GM12878 (cell line): ENCODE measurements at places on chromosomes 2 and 18.

DNA sequence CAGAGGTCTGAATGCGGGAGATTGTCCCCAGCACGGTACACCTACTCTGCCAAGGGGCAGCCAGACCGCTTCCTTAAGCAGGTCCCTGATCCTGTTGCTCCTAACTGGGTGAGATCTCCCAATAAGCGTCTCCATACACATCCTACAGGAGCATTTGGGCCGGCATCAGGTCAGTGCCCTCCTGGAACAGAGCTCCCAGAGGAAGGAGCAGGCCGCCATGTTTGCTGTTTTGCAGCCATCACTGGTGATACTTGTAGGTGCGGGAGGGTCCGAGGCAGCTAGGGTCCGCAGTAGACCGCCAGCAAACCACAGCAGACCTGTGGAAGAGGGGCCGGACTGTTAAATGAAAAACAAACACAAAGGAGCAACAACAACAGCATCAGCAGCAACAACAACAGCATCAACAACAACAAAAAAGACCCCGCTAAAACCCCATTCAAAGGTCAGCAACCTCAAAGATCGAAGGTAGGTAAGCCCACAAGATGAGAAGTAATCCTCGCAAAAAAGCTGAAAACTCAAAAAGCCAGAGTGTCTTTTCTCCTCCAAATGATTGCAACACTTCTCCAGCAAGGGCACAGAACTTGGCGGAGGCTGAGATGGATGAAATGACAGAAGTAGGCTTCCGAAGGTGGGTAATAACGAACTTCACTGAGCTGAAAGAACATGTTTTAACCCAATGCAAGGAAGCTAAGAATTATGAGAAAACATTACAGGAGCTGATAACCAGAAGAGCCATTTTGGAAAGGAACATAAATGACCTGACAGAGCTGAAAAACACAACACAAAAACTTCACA lies 79.0 kb upstream of the CDH7 start:
- DNase-seq: no peak

GRCh38 chr2:61978522-61978921 lies 73.0 kb downstream of the COMMD1 start:
- DNase-seq: peak; percentile 45

GRCh38 chr2:69986691-69987090 lies 25.3 kb upstream of the ASPRV1 start:
- no peak for DNase-seq

GRCh38 chr2:24594283-24594682 lies 103.2 kb downstream of the NCOA1 start:
- DNase-seq: no peak

DNA sequence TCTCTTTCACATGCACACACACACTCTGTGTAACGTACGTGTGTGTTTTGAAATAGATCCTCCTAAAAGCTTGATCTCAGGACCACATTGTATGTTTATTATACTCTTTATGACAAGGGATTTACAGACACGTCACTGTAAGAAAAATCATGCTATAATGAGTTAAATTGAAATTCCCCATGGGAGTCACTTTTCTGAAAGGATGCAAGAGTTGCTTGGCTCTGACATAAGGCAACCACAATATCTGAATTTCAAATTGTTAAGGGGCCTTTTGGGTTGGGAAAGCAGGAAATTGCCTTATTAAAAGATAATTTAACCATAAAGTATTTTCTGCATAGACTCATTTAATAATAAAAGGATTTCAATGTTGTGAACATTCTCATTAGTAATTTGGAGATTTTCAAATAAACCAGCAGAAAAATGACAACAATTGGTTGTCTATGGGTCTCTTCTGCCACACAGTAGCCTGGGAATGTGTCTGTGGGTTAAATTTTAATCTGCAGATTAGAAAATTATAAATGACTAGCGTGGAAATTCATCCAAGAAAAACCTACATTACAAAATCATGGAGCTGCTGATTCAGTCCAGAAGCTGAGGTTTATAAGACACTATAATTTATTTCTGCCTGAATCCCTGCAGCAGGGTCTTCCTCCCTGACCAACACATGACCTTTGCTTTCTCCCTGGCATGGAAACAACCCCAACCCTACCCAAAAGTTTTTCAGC lies 75.9 kb upstream of the PID1 start:
- no peak for DNase-seq

DNA sequence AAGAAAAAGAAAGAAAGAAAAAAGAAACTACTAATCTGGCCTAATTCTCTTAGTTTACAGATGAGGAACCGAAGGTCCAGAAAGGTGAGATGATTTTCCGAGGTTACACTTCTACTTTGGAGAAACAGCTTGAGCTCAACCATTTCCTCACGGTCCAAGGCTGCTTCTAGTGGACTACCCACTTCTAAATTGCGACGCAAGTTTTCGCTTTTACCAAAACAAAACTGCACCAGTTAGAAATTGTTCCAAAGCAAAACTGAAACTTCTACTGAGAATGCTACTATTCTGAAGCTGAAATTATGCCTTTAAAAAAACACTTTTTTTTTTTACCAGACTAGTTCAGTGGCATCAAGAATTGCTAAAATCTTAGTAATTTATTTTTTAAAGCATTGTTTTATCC lies 101.6 kb downstream of the INO80D start:
- DNase-seq: peak; percentile 48

- no peak for DNase-seq
Measured at GRCh38 chr2:25123682-25124081, 44.7 kb downstream of the POMC start.
